ENCODE measurements at places on chromosomes 13 and 19.
A peak's percentile ranks its signal among the peaks of the same experiment; 100 is the strongest.

- no peak for DNase-seq
These were observed 9.7 kb downstream of the IGSF23 start for GRCh38 chr19:44623080-44623479.

DNA sequence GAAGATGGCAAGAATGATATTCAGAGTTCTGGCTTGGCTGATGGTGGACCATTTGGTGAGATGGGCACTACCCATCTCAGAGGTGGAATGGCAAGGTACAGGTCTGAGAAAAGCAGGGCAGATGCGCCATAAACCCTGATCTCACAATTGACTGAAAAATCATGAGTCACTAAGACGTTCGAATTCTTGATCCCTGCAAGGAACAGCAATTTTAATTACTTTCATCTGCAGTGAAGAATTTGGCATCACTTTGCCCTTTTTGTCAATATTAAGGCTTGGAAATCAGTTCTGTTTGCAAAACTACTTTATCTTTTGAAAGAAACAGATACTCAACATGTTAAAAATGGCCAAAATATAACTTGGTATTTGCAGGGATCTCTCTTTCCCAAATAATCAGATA lies 38.1 kb downstream of the HTR2A start:
- no peak for DNase-seq

- no peak for DNase-seq
These were observed 122.9 kb downstream of the RFC3 start for GRCh38 chr13:33940898-33941297.

- DNase-seq: no peak
These were observed 55.2 kb downstream of the ERCC5 start for GRCh38 chr13:102901056-102901455.

GRCh38 chr19:48588670-48589401 lies 17.7 kb upstream of the SPACA4 start:
- DNase-seq: peak; percentile 91

- DNase-seq: no peak
These were observed 112.4 kb downstream of the NUFIP1 start for GRCh38 chr13:44876782-44877324.

DNA sequence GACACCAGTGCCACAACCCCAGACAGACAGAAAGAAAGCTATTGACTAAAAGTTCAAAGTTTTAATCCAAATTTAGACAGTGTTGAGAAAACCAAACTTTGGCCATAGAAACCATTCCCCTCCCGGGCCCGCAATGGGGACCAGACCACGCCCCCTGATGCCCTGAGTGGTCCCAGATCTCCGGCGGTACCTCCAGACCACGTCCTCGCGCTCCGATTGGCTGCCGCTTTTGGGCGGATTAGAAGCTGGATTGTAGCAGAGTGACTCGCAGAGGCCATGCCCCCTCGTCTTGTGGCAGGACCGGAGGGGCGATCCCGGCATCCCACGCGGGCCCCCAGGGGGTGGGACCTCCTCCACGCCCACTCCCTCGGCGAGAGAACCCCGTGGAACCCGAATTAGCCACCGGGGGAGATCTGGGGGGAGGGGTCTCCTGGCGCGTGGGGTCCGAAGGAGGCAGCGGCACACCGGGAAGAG lies 797 bp upstream of the HSD17B14 start:
- peak; percentile 58 for DNase-seq

- DNase-seq: no peak
These were observed 951.1 kb upstream of the SLC10A2 start for GRCh38 chr13:104017317-104017716.

- DNase-seq: no peak
These were observed 77.9 kb downstream of the TRPC4 start for GRCh38 chr13:37791699-37792098.

DNA sequence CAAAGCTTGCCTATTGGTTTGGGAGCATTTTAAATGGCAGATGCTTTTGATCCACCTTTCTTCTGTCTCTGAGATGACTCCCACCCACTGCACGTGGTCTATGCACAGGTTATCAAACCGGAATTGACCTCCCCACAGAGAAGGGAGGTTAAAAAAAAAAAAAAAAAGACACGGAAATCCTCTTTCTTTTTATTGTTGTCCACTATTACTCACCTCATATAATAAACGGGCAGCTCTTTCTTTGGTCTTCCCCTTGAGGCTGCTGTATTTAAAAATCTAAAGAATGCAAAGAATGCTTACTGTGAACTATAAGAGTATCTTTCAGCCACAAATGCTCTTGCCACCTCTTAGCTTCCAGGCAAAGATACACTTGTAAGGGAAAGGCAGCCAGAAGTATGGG lies 329.7 kb downstream of the NDFIP2 start:
- DNase-seq: no peak

- no peak for DNase-seq
These were observed 90.2 kb downstream of the DNAJC15 start for GRCh38 chr13:43113603-43114002.

GRCh38 chr13:22126433-22127021 lies 455.7 kb downstream of the FGF9 start:
- no peak for DNase-seq

DNA sequence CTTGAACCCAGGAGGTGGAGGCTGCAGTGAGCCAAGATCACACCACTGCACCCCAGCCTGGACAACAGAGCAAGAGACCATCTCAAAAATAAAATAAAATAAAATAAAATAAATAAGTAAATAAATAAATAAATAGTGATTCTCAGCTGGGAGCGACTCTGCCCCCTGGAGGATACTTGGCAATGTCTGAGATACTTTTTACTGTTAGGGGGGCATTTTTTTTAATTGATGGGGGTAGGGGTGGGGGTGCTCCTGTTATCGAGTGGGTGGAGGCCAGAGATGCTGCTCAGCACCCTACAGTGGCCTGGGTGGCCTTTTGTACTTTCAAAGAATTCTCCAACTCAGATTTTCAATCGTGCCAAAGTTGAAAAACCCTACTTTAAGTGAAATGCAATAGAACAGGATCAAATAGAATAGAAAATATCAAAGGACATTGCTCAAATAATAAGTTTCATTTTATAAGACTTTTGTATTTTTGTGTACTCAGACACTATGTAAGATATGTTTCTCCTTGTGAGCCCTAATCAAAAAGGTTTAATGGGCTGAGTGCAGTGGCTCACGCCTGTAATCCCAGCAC lies 7.1 kb upstream of the CLPP start:
- DNase-seq: no peak

DNA sequence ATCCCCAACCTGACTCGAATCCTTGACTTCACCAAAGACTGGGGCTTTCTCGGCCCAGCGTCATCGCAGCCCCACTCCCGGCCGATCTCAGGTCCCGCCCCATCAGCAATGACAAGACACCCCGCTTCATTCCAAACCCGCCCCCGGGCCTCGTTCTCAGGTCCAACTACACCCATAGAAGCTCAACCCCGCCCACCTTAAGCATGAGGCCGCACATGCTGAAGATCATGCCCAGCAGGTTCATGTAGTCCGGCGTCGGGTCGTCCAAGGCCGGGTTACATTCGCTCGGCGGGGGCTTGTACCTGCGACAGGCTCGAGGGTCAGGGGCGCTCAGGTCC lies 2.3 kb downstream of the WDR83 start:
- DNase-seq: peak; percentile 80

GRCh38 chr13:110531671-110532083 lies 29.8 kb downstream of the RAB20 start:
- no peak for DNase-seq

GRCh38 chr13:92602560-92602959 lies 624.0 kb upstream of the GPC6 start:
- no peak for DNase-seq

GRCh38 chr13:112453207-112453829 lies 77.2 kb downstream of the SPACA7 start:
- no peak for DNase-seq

- DNase-seq: no peak
These were observed 862.6 kb upstream of the PCDH20 start for GRCh38 chr13:62278271-62278670.

DNA sequence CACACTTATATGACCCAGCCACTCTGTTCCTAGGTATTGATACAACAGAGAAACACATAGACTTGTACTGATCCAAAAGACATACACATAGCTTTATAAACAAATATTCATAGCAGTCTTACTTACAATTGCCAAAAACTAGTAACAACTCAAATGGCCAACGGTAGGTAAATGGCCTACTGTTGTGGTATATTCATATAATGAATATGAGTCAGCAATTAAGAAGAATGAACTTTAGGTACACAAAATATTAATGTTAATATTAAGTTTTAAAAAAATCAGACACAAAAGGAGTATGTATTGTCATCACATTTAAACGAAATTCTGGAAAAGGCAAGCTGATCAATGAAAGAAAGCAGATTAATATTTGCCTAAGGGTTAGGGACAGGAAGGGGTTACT lies 19.7 kb downstream of the KPNA3 start:
- DNase-seq: no peak

DNA sequence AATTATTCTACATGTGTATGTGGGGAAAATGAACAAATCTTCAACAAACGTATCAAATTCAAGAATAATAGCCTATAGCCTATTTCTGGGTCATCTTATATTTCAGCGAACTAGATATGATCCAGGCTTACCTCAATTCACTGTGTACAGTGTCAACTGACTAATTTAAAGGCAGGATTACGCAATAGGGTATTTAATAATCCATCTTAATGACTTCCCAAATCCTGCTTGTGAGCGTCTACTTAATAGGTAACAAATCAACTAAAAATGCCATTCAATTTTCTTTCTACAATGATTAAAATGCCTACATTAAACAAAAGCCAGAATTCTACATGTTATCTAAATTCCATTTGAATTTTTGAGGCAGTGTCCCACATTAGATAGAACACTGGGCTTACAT lies 67.0 kb downstream of the USP12 start:
- no peak for DNase-seq

DNA sequence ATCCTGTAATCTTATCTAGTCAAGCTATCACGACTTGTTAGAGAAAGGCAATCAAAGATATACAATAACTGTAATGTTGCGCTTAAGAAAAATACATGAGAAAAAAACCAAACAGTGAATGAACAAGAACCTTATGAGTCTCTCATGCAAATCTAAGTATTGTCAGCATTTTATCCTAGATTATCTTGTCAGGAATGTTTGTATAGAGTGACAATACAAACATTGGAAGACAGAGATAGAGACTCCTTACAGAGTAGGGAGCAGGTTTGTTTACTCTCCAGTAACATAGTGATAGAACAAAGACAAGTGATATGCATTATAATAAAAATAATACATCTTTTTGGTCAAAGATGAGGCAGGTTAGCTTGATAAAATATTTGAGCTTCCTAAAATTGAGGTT lies 444.8 kb downstream of the SLITRK5 start:
- DNase-seq: no peak

DNA sequence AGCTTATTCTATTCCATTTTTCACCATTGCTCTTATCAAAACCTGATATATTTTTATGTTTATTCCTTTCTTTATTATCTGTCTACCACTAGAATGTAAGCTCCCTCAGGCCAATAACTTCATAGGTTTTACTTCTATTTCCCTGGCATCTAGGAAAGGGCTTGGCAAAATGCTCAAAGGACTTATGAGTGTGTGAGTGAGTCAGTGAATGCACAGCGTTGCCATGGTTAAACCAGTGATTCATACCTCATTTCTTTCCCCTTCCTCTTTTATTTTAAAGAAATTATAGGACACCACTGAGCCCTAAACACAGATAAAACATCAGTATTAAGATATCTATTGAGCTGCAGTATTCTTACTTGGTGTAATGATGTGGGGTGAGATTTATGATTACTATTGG lies 162.1 kb downstream of the GPC6 start:
- DNase-seq: no peak

- no peak for DNase-seq
These were observed 1.6 kb downstream of the SIX5 start for GRCh38 chr19:45767410-45767880.

DNA sequence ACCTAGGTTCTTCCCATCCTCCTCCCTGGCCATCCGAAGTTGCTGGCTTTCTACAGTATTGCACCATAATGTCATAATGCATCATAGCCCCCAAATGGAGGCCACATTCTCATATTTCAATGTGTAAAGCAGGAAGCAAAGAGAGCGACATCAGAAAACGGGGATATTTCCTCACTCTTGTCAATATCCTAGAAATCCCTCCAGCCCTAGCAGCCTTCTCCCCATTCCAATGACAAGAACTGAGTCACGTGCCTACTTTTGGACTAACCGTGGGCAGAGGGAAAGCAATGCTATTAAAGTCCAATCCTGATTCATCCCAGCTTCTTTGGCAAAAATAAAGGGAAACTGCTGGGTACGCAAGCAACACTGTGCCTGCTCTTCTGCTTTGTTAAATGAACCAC lies 4.3 kb upstream of the RAP2A start:
- no peak for DNase-seq

- peak; percentile 18 for DNase-seq
These were observed 50.6 kb upstream of the UQCRFS1 start for GRCh38 chr19:29263305-29264135.

All from hematopoietic multipotent progenitor cell treated with erythropoietin and hydrocortisone succinate and interleukin-3 and kit ligand, for 17 days (in vitro differentiated cells).